T-helper 9 cell (primary cell): ENCODE measurements at places on chromosomes 1 and 21.
A peak's percentile ranks its signal among the peaks of the same experiment; 100 is the strongest.

- no peak for DNase-seq
These were observed 2.1 kb upstream of the FCRLB start for GRCh38 chr1:161719325-161719611.

- no peak for DNase-seq
These were observed 337.7 kb downstream of the SIPA1L2 start for GRCh38 chr1:232292239-232292638.

DNA sequence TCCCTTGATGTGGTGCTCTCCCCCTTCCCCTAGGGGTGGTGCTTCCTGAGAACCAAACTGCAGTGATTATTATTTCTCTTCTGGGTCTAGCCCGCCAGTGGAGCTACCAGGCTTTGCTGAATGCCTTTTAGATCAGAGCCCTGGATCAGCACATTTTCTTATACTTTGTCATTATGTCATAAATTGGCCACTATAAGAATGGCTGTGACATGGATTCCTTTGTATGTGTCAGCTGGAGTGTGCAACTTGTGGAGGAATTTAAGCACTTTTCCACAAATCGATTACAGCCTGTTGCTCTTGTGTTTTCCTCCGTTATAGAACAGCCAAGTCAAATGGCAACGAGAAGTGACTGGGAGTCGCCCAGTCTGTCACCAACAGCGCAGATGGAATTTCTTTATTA, 273.3 kb downstream of the DUSP10 start:
- no peak for DNase-seq

- DNase-seq, result no peak
These were observed 3.8 kb upstream of the THEMIS2 start for GRCh38 chr1:27868556-27868931.

DNA sequence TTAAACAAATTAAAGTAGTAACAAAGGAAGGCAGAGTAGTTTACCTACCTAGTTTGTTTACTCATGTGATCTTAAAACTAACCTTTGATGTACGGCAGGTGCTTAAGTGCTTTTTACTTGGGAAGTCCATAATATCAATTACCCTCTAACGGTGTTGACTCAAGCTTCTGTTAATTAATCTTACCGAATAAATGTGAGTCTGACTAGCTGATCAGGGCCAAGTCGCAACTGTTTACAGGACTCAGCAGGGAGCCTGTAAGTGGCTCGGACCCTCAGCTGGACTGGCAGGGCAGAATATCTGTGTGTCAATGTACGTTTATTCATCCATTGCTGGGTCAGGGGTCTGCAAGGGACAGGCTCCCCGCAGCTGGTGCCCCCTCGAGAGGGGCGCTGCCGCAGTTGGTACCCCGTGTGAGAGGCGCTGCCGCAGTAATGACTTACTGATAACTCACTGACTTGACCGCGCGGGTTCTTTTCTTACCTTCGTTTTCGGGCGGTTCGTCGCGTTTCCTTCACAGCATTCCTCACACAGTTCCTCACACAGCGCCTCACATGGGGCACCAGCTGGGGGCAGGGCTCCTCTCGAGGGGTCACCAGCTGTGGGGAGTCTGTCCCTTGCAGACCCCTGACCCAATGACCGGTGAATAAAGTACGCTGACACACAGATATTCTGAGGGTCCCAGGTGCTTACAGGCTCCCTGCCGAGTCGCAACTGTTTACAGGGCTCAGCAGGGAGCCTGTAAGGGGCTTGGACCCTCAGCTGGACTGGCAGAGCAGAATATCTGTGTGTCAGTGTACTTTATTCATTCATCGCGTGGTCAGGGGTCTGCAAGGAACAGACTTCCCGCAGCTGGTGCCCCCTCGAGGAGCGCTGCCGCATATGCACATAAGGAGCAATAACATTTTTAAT, 3.0 kb downstream of the FMO1 start:
- peak; percentile 4 for DNase-seq

- no peak for DNase-seq
These were observed 459.1 kb downstream of the DPYD start for GRCh38 chr1:97461782-97462181.

GRCh38 chr1:160741612-160742348, 2.7 kb downstream of the SLAMF7 start:
- DNase-seq, result no peak

GRCh38 chr1:52667290-52667689, 30.9 kb downstream of the COA7 start:
- no peak for DNase-seq

GRCh38 chr1:219299420-219299819, 125.7 kb downstream of the LYPLAL1 start:
- DNase-seq, result no peak

- no peak for DNase-seq
These were observed 357.1 kb downstream of the DISC1 start for GRCh38 chr1:231983588-231984193.

DNA sequence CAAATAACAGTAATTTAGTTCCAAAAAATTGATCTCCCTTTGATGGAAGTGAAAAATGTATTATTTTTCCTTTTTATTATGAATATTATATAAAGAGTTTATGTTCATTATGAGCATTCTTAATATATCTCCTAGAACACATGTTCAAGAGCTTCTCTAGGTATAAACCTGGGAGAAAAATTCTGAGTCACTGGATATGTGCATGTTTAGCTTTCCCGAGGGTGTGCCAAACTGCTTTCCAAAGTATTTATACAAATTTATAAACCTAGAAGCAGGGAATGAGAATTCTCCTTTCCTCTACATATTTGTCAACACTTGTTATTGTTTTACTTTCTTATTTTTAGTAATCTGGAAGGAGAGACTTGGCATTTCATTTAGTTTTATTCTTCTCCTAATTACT, 25.0 kb downstream of the XCL2 start:
- DNase-seq, result no peak

- DNase-seq, result no peak
These were observed 514 bp downstream of the FAM43B start for GRCh38 chr1:20552728-20553445.

- DNase-seq, result no peak
These were observed 741.7 kb downstream of the LTN1 start for GRCh38 chr21:28250946-28251345.
